Right kidney (tissue), 9 donors: ENCODE measurements at places on chromosomes 2 and 18.

DNA sequence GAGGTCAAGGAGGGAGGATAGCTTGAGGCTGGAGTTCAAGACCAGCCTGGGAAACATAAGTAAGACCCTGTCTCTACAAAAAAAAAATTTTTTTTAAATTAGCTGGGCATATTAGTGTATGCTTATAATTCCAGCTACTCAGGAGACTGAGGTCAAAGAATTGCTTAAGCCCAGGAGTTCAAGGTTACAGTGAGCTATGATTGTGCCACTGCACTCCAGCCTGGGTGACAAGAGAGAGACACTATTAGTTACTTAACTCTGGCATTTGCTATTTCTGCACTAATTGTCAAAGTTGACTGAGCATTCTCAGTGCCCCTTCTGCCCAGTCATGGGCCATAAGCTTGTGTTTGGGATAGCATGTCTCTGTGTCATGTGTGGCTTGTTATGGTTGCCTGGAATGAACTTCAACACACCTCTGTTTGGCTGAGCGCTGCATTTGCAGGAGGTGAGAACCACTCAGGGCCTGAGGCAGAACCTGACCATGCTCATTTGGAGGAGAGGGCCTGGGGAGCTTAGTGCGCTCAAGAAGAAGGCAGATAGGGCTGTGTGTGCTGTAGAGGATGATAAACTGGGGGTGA lies 77.7 kb downstream of the SH3RF3 start:
- DNase-seq: no peak

- DNase-seq: no peak
Measured at GRCh38 chr2:149687052-149687427, 99.5 kb upstream of the MMADHC start.

DNA sequence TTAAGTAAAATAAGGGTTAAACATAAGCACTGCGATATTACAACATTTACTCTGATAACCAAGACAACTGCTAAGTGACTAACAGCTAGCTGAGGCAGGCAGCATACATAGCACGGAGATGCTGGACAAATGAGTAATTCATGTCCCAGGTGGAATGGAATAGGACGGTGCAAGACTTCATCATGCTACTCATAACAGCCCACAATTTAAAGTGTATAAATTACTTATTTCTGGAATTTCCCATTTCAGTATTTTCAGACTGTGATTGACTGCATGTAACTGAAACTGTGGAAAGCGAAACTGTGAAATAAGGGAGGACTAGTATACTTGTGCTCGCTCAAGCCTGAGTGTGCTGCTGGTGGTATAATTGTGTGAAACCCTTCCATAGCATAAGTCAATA lies 12.9 kb downstream of the IER3IP1 start:
- DNase-seq: no peak

DNA sequence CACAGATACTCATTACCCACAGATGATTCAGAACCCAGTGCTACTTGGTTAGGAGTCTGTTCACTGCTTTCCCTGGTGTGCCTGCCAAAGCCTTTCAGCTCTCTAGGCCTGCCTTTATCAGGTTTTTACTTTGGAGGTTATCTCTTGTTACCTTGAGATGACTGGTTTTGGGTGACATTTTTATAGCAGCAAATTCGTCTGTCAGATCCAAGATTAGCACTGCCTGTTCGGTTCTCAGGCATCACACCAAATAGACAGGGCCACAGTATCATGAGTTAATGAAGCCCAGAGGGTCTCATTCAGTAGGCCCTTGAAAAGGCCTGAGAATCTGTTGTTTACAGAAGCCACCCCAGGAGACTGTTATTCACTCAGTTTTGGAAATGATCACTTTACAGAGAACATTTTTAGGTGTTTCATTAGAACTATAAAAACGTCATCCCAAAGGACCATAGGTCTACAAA lies 121.2 kb downstream of the OSBPL6 start:
- DNase-seq: no peak

GRCh38 chr18:28559511-28559910 lies 382.6 kb upstream of the CDH2 start:
- no peak for DNase-seq

DNA sequence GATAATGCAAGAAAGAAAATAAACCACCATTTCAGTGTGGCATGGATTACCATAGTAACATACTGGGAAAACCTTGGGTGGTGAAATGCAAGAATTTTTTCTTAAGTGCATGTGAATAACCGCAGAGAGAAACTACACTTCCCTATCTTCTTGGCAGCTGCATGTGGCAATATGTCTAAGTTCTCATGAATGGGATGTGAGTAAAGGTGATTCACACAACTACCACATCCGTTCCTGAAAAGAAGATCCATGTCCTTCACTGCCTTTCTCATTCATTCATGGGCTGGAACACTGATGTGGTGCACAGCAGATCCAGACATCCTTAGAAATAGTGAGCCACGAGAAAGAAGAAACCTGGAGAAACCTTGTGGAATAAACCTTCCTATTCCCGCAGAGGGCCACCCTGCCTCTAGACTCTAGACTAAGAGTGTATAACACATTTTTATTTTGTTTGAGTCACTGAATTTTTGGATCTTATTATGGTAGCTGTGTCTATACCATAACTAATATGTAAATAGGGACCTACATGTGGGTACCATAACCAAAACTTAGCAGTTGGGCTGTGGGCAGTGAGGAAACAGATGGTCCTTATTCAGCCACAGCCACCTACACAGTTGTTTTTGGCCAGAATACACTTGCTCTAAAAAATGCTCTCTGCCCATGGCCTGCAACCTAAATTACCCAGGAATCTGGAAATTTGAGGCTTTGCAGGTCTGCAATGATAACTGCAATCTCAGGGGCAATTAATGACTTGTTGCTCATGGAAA lies 573.3 kb downstream of the LRP1B start:
- no peak for DNase-seq

DNA sequence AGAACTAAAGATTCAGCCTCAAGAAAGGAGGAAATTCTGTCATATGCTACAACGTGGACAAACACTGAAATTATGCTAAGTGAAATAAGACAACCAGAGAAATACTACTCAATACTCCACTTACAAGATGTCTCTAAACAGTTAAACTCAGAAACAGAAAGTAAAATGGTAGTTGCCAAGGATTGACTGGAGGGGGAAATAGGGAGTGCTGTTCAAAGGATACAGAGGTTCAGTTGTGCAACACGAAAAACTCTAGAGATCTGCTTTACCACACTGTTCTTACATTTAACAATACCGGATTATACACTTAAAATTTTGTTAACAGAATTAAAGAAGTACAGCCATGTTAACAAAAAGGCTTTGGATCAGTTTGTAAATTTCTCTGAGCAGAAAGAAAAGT lies 39.8 kb upstream of the C2orf15 start:
- no peak for DNase-seq

DNA sequence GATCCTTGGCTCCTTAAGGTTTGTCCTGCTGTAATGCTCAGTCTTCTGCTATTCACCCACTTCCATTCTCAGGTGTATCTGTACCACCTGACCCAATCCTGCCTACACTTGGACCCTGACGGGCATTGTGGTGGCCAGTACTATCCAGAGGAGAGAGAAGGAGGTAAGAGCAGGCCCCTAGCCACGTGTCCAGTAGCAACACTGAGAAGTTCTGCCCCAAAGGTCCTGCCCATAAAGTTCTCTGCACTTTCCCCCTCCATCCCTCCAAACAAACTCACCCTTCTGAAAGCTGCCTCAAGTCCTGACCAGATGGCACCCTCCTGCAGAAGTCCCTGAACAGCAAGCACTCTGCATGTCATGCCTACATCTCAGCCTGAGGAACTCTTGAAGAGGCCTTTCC lies 18.3 kb downstream of the TTC32 start:
- DNase-seq: no peak

DNA sequence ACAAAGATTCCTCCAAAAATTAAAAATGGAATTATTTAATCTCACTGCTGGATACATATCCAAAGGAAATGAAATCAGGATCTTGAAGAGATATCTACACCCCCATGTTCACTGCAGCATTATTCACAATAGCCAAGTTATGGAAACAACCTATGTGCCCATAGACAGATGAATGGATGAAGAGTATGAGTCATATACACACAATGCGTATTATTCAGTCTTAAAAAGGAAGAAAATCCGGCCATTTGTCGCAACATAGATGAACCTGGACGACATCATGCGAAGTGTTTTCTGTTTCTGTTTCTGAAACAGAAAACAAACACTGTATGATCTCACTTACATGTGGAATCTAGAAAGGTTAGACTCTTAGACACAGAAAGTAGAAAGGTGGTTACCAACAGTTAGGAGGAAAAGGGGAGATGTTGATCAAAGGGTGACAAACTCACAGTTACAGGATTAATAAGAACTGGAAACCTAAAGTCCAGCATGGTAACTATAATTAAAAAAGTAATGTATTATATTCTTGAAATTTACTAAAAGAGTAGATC lies 87.8 kb upstream of the ERBB4 start:
- no peak for DNase-seq
